ENCODE measurements at places on chromosomes 2 and 18. TPM values are rescaled to one million over a fixed set of nuclear protein-coding genes. Genes with fewer than 3 reads are reported as not detected.

GRCh38 chr2:99490623-99491461, 1.0 kb upstream of the REV1 start:
- DNase-seq, result no peak

GRCh38 chr2:96801005-96801785, 14.9 kb upstream of the CNNM3 start:
- DNase-seq, result peak; percentile 65

- DNase-seq, result no peak
Measured at GRCh38 chr18:75472906-75473305, 45.4 kb upstream of the SMIM21 start.

DNA sequence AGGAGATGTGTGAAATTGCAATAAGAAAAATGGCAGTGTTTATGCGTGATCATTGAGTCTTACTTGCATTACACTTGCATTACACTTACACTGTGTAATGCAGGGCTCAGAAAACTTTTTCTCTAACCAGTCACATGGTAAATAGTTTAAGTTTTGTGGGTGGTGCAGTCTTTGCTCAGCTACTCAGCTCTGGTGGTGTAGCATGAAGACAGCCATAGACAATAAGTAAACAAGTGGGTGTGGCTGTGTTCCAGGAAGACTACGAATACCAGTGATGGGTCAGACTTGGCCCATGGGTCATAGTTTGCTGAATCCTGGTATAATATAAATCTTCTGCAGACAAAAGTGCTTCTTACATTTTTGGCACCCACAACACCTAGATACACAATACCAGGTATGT, 115.6 kb upstream of the CYP1B1 start:
- DNase-seq, result no peak

STARD7 gene
- total RNA-seq, result 171 TPM

GRCh38 chr2:145851730-145852129, 1331.8 kb upstream of the ZEB2 start:
- DNase-seq, result no peak

DNA sequence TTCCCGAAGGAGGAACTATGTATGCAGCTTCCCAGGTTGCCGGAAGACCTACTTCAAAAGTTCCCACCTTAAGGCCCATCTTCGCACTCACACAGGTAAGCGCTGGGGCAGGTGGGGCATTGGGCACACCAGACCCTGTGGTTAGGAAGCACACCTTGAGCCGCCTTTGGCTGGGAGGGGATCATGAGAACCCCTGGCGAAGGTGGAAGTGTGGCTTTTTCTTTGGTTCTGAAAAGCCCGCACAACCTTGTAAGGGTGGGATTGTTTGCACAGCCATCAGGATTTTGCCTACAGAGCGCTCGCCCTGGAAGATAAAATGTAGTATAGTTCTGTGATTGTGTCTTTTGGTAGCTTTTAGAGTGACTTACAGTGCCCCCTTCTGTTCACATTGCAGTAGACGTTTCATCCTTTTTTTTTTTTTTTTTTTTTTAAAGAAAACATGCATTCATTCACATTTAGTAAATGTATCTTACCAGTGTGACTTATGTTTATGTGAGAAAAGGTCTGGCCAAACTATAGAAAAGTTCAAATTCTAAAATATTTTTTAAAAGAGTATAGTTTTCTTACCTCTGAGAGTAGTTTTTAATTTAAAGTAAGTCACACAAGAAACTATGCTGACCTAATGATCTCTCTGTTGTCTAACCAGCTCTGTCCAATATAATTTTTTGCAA, 5.3 kb downstream of the KLF11 start:
- DNase-seq, result no peak

Measured in PC-9 (cell line).